Activated naive CD4-positive, alpha-beta T cell treated with anti-CD3 and anti-CD28 coated beads for 36 hours (primary cell): ENCODE measurements at places on chromosomes 2 and 18. TPM values are rescaled to one million over a fixed set of nuclear protein-coding genes. Genes with fewer than 3 reads are reported as not detected.

GRCh38 chr2:240953426-240954410 is 44.7 kb upstream of the SNED1 start:
- H3K36me3 ChIP-seq = no peaks in the 10 kb centered on the region
- H3K27me3 ChIP-seq = no peaks in the 10 kb centered on the region
- no peak overlapping the region for H3K27ac ChIP-seq
- H3K4me1 ChIP-seq = no peaks in the 10 kb centered on the region
- H3K4me3 ChIP-seq = no peak overlapping the region
- DNase-seq = peak; percentile 0

DNA sequence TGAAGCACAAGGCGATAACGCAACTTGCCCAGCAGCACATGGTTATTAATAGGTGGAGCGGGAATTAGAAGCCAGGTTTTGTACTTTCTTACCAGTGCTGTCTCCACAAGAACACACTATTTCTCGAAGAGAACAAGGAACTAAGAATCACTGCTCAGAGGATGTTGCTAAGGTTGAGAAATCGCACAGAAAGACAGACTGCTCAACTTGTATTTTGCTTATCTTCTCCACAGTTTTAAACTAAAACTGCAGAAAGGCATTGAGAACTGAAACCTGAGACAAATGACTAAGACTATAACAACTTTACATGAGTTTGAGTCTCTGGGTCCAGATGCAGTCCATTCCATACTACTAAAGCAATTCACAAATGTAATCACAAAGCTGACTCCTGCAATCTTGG is 6.2 kb downstream of the PRKD3 start:
- H3K4me1 ChIP-seq = peaks cover 60% of the 10 kb centered on the region
- H3K4me3 ChIP-seq = no peak overlapping the region
- no peak overlapping the region for H3K27ac ChIP-seq
- H3K27me3 ChIP-seq = peaks cover 2% of the 10 kb centered on the region

DNA sequence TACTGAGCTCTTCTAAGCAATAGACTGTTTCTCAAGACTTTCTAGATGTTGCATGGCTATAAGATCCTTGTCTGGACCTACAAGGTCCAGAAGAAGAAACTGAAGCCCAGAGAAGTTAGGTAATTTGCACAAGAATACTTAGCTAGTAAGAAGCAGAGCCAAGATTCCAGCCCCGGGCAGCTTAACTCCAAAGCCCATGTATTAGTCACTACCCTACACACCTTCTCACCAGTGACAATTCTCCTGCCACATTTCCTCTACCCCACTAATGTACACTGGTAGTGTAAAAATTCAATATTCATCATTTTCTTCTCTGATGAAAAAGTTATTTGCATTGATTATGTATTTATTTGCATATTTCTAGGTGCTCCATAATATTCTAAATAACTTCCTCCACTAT is 95.5 kb upstream of the CREB1 start:
- DNase-seq = no peak
- H3K4me3 ChIP-seq = no peak overlapping the region
- no peaks in the 10 kb centered on the region for H3K4me1 ChIP-seq
- no peak overlapping the region for H3K27ac ChIP-seq
- no peaks in the 10 kb centered on the region for H3K27me3 ChIP-seq
- H3K36me3 ChIP-seq = no peaks in the 10 kb centered on the region

DNA sequence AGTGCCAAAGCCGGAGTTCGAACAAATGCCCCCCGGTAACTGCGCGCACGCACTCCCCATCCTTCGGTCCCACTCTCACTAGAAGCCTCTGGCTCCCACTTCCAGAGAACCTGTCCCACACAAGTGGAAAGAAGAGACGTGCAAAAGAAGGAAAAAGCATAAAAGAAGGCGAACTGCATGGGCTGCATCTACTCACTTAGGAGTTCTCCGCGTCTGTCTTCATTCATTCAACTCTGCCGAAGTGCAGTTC is 312 bp downstream of the NR4A2 start:
- H3K4me1 ChIP-seq = peaks cover 45% of the 10 kb centered on the region
- no peaks in the 10 kb centered on the region for H3K27me3 ChIP-seq
- H3K27ac ChIP-seq = peak overlapping the region; percentile 95
- DNase-seq = no peak
- peaks cover 44% of the 10 kb centered on the region for H3K36me3 ChIP-seq

DNA sequence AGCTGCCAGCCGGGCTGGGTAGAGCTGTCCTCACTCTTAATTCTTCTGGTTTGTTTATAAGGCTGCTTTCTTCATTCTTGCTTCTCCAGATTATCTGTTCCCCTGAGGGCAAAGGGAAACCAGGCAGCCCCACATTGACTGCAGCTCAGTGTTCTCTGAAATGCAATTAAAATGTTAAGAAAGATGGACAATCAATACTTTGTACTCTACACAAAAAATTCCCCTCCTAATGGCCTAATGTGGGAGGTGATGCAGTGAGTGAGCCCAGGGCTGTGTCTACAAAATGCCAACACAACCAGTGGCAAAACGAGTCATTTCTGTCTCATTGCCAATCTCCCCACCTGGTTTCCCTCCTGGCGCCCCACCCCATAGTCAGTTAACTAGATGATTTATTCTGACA is 541.7 kb upstream of the RAB6C start:
- H3K4me1 ChIP-seq = no peaks in the 10 kb centered on the region
- no peaks in the 10 kb centered on the region for H3K36me3 ChIP-seq
- DNase-seq = no peak

DNA sequence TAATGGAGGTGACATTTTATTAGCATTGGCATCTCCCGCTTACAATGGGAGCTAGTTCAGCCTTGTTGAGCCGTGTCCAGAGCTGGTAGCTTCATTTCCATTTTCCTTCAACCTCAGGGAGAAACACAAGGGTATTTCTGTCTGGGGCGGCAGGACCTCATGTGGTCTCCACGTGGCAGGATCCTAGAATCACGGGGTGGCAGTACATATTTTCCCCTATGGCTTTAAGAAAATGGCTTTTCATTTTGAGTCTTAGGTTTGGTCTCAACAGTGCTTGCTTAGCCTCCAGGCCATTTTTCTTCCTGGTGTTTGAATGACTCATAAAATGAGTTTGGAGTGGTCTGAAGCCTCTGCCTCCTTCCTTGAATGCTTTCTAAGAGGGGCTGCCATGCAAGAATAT is 20.3 kb downstream of the CABLES1 start:
- H3K27ac ChIP-seq = no peak overlapping the region
- no peak overlapping the region for H3K4me3 ChIP-seq
- H3K36me3 ChIP-seq = no peaks in the 10 kb centered on the region
- no peaks in the 10 kb centered on the region for H3K4me1 ChIP-seq
- no peak for DNase-seq

GRCh38 chr2:79862756-79863155 is 349.9 kb downstream of the CTNNA2 start:
- DNase-seq = no peak
- no peaks in the 10 kb centered on the region for H3K36me3 ChIP-seq
- H3K4me1 ChIP-seq = no peaks in the 10 kb centered on the region
- H3K27me3 ChIP-seq = peaks cover 3% of the 10 kb centered on the region
- H3K4me3 ChIP-seq = no peak overlapping the region
- H3K27ac ChIP-seq = no peak overlapping the region

- H3K4me3 ChIP-seq = no peak overlapping the region
- H3K27me3 ChIP-seq = no peaks in the 10 kb centered on the region
- DNase-seq = no peak
- H3K27ac ChIP-seq = no peak overlapping the region
- no peaks in the 10 kb centered on the region for H3K36me3 ChIP-seq
- H3K4me1 ChIP-seq = peaks cover 26% of the 10 kb centered on the region
Measured at GRCh38 chr2:204973616-204974015, 428.3 kb downstream of the PARD3B start.

GRCh38 chr2:88673363-88673762 is 18.1 kb upstream of the RPIA start:
- no peaks in the 10 kb centered on the region for H3K4me1 ChIP-seq
- H3K27me3 ChIP-seq = no peaks in the 10 kb centered on the region
- H3K4me3 ChIP-seq = no peak overlapping the region
- no peaks in the 10 kb centered on the region for H3K36me3 ChIP-seq

GRCh38 chr2:218516614-218517013 is 51.5 kb downstream of the USP37 start:
- H3K27ac ChIP-seq = no peak overlapping the region
- no peaks in the 10 kb centered on the region for H3K27me3 ChIP-seq
- peaks cover 24% of the 10 kb centered on the region for H3K36me3 ChIP-seq
- H3K4me3 ChIP-seq = no peak overlapping the region
- DNase-seq = peak; percentile 6

- H3K27me3 ChIP-seq = no peaks in the 10 kb centered on the region
- DNase-seq = no peak
- H3K4me1 ChIP-seq = no peaks in the 10 kb centered on the region
- H3K36me3 ChIP-seq = no peaks in the 10 kb centered on the region
- H3K4me3 ChIP-seq = no peak overlapping the region
Measured at GRCh38 chr2:22209545-22209944, 1085.8 kb downstream of the TDRD15 start.

Gene TIGD1
- total RNA-seq = 7.7 TPM

Gene NT5C1B
- not detected for total RNA-seq

Gene SERPINB12
- not detected for total RNA-seq

Gene COLEC11
- total RNA-seq = 0.15 TPM
